ENCODE measurements at places on chromosomes 12 and 14.

- no peak for DNase-seq
These were observed 201.0 kb upstream of the AMIGO2 start for GRCh38 chr12:47280543-47281300.

- no peak for DNase-seq
These were observed 324.5 kb downstream of the NELL2 start for GRCh38 chr12:44551631-44552030.

DNA sequence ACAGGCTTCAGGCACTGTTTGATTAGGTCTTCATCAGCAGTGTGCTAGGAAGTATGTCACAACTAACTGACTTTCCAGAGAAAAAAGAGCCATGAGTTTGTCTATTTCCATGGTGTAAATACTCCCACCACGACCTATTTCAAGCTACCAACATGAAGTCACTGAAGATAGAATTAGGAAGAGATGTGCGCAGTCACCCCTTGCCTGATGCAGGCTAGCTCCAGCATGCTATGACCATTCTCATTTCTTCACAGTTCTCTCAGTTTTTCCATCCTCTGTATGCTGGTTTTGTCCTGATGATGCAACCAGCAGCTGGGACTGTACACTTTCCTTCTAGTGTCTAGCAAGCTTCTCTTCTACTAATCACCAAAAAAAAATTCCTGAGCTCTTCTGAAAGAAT, 191.6 kb upstream of the NUDT4 start:
- no peak for DNase-seq

- DNase-seq: no peak
These were observed 49.8 kb downstream of the NUAK1 start for GRCh38 chr12:106088811-106089485.

All from GM13976 (cell line).